ENCODE measurements at places on chromosomes 2 and 18. TPM values are rescaled to one million over a fixed set of nuclear protein-coding genes. Genes with fewer than 3 reads are reported as not detected.

The NGEF gene
- total RNA-seq: 0.31 TPM

The EFR3B gene
- total RNA-seq: 0.18 TPM

The CASP10 gene
- 2.8 TPM for total RNA-seq

The KCTD1 gene
- total RNA-seq: 11.5 TPM

The PNKD gene
- total RNA-seq: 37.5 TPM

The GULP1 gene
- 163 TPM for total RNA-seq

The MAL gene
- not detected for total RNA-seq

The B3GNT7 gene
- 0.18 TPM for total RNA-seq

The SAG gene
- total RNA-seq: 0.80 TPM

The SCN9A gene
- total RNA-seq: not detected

The BBS5 gene
- total RNA-seq: 3.9 TPM

The MSH2 gene
- 76.5 TPM for total RNA-seq

The PJVK gene
- 0.98 TPM for total RNA-seq

The ASPRV1 gene
- total RNA-seq: 0.55 TPM

The FAM228A gene
- total RNA-seq: 0.18 TPM

The NYAP2 gene
- not detected for total RNA-seq

The SLC14A1 gene
- total RNA-seq: not detected

The PLEK gene
- not detected for total RNA-seq

The MALL gene
- 1.5 TPM for total RNA-seq

The SMYD1 gene
- not detected for total RNA-seq

The SPDYA gene
- 1.7 TPM for total RNA-seq

The LAMA1 gene
- total RNA-seq: 0.31 TPM

The IL36RN gene
- not detected for total RNA-seq

The CXCR4 gene
- total RNA-seq: not detected

The RAX gene
- not detected for total RNA-seq

The ACVR1C gene
- total RNA-seq: not detected

The SRD5A2 gene
- not detected for total RNA-seq

The NDC80 gene
- total RNA-seq: 46.7 TPM

The COLEC12 gene
- total RNA-seq: 2.4 TPM

The GNLY gene
- not detected for total RNA-seq

The STEAP3 gene
- total RNA-seq: 6.0 TPM

The CD28 gene
- total RNA-seq: not detected

The ZNF236 gene
- total RNA-seq: 4.8 TPM

The GPR45 gene
- total RNA-seq: not detected

The CIB4 gene
- not detected for total RNA-seq

The RNU2-63P gene
- total RNA-seq: not detected

The MAPRE3 gene
- 2.3 TPM for total RNA-seq

The DUSP2 gene
- total RNA-seq: 44.4 TPM

The SERPINB3 gene
- not detected for total RNA-seq

The C1GALT1C1L gene
- total RNA-seq: not detected

The STAT4 gene
- total RNA-seq: not detected

The AQP12B gene
- total RNA-seq: not detected

The LYPD1 gene
- total RNA-seq: not detected

The CCDC93 gene
- 8.5 TPM for total RNA-seq

The FHL2 gene
- total RNA-seq: 70.4 TPM
